ENCODE measurements at places on chromosomes 1 and 21.

GRCh38 chr1:167763525-167764220 is 41.9 kb downstream of the MPZL1 start:
- DNase-seq, result no peak

- peak; percentile 66 for DNase-seq
Measured at GRCh38 chr1:41599912-41600311, 115.4 kb upstream of the EDN2 start.

DNA sequence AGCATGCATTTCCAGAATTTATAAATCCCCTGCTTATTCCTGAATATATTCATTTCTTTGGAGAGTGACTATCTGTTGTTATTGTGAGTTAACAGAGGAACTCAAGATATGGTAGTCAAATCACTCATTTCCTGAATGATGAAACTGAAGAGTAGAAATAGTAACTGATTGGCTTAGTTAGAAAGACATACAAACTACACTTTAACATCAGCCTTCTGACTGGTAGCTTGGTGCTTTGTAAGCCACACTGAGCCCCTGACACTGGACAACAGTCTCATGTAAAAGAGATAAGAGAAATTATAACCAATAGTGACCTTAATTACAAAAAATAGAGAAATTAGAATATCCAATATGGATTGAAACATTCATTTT is 4.8 kb downstream of the GBP7 start:
- no peak for DNase-seq

GRCh38 chr1:18631496-18632217 is 1.0 kb downstream of the PAX7 start:
- no peak for DNase-seq

GRCh38 chr1:234214129-234214910 is 158.9 kb upstream of the COA6 start:
- peak; percentile 9 for DNase-seq

DNA sequence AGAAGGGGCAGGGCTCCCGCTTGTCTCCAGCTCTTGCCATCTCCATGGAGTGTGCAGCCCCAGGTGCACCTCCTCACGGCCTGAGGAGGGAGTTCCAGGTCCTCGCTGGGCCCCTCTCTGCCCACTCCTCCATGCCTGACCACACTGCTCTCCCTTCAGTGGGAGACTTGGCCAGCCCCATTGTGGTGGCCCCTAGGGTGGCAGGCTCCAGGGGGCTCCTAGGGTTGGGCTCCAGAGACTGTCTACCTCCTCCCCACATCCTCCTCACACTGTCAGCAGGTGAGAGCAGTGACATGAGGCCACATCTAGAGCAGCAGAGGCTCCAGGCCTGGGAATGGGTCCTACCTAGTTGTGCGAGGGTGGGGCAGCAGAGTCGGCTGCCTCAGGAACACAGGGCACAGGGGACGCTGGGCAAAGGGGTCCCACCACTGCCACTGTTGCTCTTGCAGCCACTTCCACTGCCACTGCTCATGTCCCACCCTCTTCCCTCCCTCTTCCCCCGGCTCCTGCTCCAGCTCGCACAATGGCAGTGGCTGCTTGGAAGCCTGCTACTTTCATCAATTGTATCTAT is 514.8 kb downstream of the MRPL39 start:
- DNase-seq, result no peak

GRCh38 chr1:179155615-179156014 is 73.7 kb downstream of the TOR3A start:
- no peak for DNase-seq

DNA sequence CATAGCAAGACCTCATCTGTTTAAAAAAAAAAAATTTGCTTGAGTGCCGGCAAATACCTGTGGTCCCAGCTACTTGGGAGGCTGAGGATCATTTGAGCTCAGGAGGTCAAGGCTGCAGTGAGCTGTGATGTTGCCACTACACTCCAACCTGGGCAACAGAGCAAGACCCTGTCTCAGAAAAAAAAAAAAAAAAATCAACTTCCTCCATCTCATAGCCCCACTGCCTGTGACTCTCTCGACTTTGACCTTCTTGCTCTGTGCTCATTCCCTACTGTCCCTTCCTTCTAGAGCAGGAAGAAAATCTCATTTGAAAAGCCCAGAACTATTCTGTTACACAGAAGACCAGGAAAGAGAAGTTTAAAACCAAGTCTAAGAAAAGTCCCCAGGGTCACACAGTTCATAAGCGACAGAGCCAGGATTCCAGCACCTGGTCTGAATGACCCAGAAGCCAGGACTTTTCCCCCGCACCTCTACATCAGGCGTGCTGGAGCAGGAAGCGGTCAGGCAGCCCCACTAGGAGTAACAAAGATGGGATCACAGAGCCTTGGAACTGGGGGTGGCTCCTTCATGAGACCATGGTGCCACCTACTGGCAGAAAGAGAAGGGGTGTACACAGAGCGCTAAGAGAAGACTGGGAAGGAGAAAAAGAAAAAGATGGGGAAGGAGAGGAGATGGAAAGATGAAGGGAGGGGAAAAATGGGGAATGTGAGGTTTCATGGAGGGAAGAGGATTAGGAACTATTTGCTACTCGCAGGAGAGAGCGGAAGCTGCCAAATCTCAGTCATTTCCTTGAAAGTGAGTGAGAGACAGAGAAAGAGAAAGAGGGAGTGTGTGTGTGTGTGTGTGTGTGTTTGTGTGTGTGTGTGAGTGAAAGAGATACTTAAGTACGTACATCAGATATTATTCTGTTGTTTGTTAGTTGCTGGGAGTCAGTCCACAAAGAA is 3.1 kb upstream of the P3R3URF start:
- peak; percentile 91 for DNase-seq

DNA sequence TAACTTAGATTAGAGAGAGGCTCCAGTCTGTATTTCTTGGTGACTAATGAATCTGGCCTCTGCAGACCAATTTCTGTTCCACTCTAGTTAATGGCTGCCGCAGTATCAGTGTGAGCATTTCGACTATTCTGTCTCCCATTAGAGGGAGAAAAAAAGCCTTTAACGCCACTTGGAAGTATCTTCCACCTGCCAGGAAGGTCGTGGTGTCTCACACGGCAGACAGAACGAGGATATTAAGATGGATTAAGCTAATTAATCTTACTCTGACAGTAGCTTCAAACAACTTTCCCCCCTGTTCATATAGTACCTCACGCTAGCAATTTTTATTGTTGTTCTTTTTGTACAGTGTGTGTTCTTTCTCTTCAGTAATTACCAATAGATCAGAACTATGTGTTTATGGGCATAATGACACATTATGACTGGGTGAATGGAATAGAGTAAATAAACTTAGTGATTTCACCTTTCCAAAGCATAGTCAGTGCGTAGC is 153.8 kb downstream of the ADGRL2 start:
- no peak for DNase-seq

DNA sequence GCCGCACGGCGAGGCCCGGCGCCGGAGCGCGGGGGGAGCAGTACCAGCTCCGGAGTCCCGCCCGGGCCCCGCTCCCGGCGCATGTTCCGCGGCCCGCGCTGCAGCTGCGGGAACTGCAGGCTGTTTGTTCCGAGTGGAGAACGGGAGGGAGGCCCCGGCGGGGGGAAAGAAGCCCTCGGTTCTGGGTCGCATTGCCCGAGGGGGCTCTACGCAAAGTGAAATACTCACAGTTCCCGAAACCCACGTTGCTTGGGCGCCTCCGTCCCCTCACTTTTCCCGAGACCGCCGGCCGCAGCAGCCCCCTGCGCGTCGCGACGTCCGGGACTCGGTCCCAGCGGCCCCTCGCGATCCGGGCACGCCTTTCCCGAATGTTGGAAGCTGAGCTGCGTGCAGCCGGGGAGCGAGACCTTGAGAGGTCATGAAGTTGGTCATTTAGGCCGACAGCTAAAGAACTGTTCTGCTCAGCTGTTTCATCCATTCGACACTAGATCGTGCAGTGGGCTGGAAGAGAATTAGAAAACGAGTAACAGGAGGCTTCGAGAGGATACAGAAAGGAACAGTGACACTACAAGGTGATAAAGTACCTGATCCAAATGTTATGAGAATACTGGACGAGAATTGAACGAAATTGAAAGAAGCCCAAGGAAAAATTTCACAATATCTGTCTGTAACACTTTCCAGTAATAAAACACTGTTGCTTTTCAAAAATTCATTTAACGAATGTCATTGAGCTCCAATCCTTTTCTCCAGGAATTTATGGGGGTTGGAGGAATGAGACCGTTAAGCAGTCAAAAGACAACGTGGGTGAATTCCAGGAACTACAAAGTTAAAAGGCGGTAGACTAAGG is 657 bp upstream of the LIN9 start:
- DNase-seq, result peak; percentile 14

GRCh38 chr1:65554829-65555228 is 134.4 kb downstream of the LEPR start:
- DNase-seq, result no peak

- DNase-seq, result no peak
Measured at GRCh38 chr1:89743788-89744187, 77.0 kb upstream of the LRRC8D start.

GRCh38 chr1:6111571-6111970 is 65.9 kb downstream of the KCNAB2 start:
- no peak for DNase-seq

DNA sequence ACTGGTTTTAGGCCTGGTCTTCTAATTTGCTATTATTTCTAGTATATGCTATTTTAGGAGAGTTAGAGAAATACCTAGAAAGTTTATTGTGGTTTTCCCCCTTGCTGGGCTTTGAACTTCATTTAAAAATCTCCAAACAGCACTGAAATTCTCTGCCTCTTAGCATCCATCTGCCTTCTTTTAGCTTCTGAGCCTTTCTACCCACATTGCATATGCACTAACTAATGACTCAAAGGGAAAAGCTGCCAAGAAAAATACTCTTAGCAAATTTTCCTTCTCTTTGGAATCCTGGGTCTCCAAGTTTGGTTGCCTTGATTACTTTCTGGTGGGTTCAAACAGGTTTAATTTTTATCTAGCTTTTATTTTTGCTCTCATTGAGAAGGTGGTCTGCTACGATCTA is 408.4 kb upstream of the PTBP2 start:
- DNase-seq, result peak; percentile 85

DNA sequence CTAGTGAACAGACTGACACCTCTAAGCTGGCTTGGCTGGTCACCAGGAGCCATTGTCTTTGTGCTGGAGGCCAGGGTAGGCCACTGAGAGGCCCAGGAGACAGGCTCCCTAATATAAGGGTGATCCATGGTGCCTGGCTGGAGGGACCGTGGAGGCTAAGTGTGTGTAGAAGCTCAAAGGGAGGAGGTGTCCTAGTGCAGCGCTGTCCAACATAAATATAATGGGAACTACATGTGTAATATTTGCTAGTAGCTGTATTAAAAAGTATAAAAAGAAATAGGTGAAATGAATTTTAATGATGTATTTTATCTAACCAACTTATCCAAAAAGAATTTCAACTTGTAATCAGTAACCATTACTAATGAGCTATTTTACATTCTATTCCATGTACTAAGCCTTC is 35.0 kb downstream of the SOX13 start:
- no peak for DNase-seq

DNA sequence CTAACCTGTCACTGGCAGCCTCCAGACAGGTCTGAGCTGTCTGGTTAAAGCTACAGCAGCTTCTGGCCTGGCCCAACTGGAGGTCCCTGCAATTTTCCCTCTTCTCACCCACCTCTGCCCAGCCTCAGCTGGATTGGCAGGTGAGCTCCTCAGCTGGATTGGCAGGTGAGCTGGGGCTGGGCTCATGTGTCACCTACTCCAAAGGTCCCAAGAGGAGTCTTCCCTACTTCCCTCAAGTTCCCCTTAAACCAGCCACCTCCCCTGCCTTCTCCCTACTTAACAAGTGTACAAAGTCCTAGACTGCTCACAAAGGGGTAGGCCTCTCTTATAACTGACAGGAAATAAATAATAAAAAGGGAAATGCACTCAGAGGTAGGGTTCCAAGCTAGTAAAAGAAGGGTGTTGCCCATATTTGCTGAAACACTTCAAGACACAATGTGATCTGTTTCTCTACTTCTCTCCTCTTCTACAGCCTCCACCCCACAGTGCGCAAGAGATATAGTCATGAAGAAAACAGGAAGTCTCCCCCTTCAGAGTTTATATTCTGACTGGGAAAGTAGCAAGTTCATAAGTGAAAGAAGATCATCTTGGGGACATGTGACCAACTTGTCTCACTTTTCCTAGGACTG is at the start of gene GPA33:
TSS of gene GPA33 (minus strand) at position 64 of the 629 bp plus-strand sequence. CDS start 90 bp downstream, outside the sequence.
- no peak for DNase-seq

GRCh38 chr1:89757532-89757931 is 63.3 kb upstream of the LRRC8D start:
- peak; percentile 49 for DNase-seq

DNA sequence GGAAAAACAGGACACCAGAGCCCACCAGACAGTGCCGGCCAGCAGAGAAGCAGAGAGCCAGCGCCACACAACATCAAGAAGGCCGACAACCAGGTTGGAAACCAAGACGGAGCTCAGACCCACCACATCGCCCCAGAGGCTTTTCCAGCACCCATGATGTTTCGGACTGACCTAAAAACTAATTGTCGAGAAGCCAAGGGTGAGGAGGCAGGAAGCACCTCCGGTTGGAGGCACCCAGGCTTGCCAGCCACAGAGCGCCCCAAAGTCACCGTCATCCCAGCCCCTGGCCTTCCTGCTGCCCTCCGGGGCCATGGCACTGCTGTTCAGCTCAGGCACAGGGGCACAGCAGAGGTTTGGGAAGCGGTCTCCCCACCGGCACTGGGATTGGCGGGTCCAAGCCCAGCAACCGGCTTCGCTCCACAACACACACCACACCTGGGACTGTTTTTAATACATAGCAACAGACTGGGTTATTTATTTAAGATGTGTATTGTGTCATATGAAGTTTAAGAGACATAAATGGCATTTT is 67.2 kb downstream of the SLC37A1 start:
- no peak for DNase-seq

DNA sequence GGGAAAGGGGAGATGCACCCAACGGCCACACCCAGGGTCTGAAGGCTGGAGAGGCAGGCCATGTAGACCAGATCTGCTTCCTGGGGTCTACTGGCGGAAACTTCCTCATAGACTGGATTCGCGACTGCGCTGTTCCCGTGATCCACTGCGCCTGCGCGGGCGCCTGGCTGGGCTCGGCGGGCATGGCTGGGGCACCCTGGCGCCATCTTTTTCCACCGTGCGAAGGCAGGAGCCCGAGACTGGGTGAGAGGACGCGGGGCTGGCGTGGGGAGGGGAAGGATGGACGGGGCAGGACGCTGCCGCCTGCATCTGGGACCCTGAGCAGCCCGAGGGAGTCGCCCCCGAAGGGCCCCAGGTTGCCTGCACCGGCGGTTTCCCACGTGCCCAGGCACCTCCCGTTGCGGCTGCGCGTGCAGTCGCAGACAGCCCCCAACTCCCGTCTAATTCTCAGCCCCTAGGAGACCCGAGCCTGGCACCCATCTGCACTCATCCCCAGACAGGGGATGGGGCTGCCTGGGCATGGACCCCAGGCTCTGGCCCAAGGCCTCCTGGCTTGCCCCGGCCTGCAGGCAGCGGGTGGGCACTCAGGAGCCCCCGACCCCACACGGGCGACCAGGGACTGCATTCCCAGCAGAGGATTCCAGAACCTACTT is 12.4 kb upstream of the FAM3B start:
- DNase-seq, result no peak

DNA sequence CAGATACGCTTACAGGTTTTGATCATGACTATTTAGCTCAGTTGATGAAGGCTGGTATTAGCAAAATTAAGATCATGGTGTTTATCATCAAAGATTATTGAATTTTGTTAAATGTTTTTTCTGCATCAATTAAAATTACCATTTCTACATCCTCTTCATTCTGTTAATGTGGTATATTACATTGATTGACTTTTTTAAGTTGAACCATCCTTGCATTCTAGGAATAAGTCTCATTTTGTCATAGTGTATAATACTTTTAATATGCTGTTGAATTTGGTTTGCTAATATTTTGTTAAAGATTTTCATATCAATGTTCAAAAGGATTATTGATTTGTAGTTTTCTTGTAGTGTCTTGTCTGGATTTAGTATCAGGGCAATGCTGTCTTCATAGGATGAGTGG is 142.4 kb downstream of the LYPLAL1 start:
- no peak for DNase-seq

- DNase-seq, result no peak
Measured at GRCh38 chr1:219858980-219859379, 69.4 kb downstream of the SLC30A10 start.

Measured in choroid plexus epithelial cell (primary cell).